ENCODE measurements at places on chromosomes 11 and 22.

DNA sequence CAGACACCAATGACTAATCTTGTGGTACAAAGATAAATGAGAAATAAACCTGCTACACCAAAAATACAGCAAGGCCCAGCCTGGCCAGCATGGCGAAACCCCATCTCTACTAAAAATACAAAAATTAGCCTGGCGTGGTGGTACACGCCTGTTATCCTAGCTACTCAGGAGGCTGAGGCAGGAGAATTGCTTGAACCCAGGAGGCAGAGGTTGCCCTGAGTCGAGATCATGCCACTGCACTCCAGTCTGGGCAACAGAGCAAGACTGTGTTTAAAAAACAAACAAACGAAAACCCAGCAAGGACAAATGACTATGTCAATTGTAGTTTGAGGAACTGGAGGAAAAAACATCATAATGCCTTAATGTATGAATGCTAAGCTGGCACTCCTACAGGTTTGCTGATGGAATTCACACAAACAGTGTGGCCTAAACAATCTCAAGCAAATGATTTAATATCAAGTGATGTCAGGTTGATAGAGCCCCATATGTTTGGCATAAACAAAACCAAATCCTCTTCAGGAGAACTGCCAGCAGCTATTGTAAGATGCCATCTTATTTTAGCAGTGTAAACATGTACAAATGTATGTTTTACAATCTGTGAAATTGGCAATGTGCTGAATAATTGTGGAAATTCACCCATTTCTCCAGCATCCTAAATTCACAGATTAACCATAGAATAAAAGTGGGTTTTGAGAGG is 20.0 kb downstream of the MMP7 start:
- no peak for DNase-seq

- DNase-seq: peak; percentile 31
Observed at GRCh38 chr11:67369801-67370284, 3.6 kb downstream of the CLCF1 start.

- peak; percentile 19 for DNase-seq
Observed at GRCh38 chr11:8071616-8072581, 9.1 kb upstream of the TUB start.

DNA sequence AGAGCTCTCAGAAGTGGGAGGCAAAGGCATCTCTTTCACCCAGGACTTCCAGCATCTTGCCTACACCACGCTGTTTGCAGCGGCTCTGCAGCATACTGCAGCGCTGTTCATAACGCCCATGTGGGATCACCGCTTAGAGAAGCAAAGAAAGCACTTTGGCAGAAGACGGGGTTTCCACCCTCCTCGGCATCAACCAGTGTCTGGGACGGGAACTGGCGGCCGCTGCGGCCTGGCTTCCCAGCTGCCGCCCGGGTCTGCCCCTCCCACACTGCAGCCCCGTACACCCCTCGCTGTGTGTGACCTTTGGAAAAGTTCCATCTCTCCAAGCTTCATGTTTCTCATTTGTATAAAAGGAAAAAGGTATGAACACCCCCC is 545 bp upstream of the TIRAP start:
- DNase-seq: peak; percentile 46

DNA sequence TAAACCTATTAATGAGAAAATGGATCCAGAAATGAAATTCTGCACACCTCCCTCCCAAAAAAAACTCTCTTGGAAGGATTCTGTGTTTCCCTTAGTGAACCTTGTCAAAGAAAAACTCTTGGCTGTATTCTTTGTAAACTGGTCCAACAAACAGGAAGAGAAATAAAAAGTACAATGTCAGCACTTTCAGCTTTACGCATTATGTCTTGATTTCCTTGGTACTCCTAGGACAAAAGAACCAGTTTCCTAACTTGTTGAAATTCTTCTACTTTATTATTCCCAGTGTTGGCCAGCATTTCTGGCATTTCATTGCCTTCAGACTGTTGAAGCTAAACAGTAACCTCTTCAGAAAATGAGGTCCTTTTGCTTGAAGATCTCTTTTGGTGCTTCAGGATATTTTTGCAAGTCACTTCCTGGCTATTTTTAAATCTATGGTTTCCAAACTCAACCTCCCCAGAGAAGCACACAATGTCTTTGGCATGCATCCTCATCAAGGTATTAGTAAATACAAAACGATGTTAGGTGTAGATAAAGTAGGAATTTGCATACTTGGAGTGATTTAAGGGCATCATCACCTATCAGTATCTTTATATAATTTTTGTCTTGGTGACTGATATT is 342.7 kb downstream of the AASDHPPT start:
- DNase-seq: no peak

GRCh38 chr22:22479999-22480532 is 28.5 kb downstream of the ZNF280B start:
- DNase-seq: no peak

GRCh38 chr11:130137999-130138398 is 21.6 kb upstream of the ST14 start:
- no peak for DNase-seq

GRCh38 chr11:130181295-130182272 is 22.0 kb downstream of the ST14 start:
- DNase-seq: peak; percentile 71

- no peak for DNase-seq
Observed at GRCh38 chr22:30235687-30236170, 10.8 kb downstream of the LIF start.

DNA sequence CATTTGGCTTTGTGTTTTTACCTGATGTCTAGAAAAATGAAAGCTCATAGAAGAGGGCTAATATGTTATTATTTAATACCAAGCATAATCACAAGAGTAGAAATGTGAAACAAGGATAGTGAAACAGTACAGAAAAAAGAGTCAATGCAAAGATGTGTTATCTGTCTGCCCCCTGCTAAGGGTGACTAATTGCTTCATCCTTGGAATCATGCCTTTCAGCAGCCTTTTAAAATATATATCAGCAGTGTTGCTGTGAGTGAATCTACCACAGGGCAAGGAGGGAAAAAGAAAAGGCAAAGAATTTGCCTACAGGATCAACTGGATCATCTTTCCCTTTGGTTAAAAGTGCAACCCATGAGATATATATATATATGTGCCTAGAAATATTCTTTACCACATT is 867.2 kb upstream of the RAG2 start:
- no peak for DNase-seq

GRCh38 chr22:36325154-36326031 is 62.4 kb downstream of the MYH9 start:
- DNase-seq: no peak

- DNase-seq: no peak
Observed at GRCh38 chr22:25745341-25746011, 3.5 kb downstream of the MYO18B start.

- no peak for DNase-seq
Observed at GRCh38 chr11:122082205-122082604, 33.8 kb downstream of the BLID start.

GRCh38 chr11:92153542-92153941 is 71.1 kb upstream of the FAT3 start:
- DNase-seq: no peak

DNA sequence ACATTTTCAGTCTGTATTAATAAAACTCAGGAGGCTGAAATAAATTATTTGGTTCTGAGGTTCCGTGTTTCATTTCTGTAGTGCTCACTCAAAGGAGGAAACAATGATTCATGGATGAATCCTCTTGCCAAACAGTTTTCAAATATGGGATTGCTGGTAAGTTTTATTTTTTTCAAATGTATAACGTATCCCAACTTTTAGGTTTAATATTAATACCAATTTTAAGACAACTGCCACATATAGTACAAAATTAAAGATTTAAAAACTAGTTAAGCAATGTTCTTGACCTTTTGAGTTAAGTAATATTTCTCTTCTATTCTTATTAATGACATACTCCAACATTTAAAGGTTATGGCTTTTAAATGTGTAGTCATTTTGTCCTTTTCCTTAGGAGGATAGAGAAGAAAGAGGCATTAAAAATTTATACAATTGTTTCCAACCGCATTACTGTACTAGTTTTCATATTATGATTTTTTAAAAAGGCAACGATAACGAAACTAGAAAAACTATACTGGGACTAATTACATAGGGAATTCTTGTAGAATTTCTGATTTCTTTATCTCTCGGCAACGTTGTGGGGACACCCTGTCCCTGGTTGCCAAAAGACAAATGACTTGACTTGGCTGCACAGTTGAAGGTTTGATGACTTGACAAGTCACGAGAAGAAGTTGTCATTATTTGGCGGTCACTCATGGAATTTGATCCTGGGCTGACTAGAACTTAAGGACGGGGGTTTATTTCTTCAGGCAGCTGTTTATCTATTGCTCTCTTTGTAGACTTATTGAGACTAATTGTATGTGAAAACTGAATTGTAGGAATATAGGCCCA is 69.1 kb upstream of the ADSL start:
- DNase-seq: no peak

- no peak for DNase-seq
Observed at GRCh38 chr11:1372660-1373059, 17.1 kb upstream of the BRSK2 start.

GRCh38 chr11:3129591-3130268 is 35.4 kb downstream of the OSBPL5 start:
- no peak for DNase-seq

DNA sequence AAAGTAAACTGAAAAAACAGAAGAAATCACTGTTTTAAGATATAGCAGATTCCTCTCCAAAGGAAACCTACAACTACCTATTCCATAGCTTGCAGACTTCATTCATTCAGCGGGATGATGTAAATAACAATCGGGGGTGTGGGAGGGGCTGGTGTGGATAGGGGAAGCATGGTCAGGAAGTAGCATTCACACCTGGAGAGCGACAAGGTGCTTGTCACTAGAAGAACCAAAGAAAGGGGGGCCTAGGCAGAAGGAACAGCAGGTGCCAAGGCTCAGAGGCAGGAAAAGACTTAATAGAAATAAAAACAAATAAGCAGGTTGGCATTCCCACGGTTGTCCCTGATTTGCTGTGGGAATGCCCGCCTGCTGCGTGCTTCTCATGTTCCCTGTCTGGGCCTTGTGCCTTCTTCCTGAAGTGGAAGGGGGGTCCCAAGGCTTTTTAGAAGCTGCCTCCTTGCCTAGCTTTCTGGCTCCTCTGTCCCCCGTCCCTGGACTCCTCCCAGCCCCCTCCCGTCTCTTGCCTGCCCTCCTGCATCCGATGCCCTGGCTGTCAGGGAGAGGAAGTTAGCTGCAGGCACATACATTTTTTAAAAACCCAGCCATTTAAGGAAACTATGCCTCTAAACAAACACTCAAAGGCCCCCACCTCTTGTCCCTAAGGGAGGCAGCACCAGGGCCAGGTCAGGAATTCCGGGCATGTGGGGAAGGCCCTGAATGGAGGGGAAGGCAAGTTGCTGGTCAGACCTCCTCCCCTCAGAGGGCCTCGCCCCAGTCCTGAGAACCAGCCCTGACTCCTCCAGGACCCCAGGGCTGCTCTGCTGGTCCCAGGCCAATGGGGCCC is 54.7 kb upstream of the PRDM11 start:
- peak; percentile 32 for DNase-seq

GRCh38 chr11:33842236-33842915 is 49.5 kb downstream of the LMO2 start:
- peak; percentile 35 for DNase-seq

- DNase-seq: no peak
Observed at GRCh38 chr11:113808931-113809330, 29.3 kb downstream of the CLDN25 start.

- DNase-seq: no peak
Observed at GRCh38 chr11:8709002-8709672, 26.5 kb downstream of the RPL27A start.

- no peak for DNase-seq
Observed at GRCh38 chr11:12119502-12119901, 9.1 kb downstream of the MICAL2 start.

DNA sequence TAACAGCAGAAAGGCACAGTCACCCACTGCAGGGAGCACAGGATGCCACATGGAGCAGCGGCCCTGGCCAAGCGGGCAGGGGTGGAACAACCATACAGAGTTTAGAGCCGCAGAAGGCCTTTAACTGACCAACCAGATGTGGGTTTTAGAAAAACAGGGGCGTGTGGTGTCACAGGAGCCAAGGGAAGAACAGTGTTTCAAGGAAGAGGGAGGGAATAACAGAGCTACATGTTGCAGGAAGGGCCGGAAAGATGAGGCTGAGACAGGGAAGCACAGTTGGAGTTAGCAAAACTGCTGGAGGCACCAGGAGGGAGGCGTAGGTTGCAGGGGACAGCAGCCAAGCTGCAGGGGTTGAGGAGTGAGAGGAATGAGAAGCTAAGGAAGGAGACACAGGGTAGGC is 7.8 kb upstream of the NAA40 start:
- DNase-seq: no peak

DNA sequence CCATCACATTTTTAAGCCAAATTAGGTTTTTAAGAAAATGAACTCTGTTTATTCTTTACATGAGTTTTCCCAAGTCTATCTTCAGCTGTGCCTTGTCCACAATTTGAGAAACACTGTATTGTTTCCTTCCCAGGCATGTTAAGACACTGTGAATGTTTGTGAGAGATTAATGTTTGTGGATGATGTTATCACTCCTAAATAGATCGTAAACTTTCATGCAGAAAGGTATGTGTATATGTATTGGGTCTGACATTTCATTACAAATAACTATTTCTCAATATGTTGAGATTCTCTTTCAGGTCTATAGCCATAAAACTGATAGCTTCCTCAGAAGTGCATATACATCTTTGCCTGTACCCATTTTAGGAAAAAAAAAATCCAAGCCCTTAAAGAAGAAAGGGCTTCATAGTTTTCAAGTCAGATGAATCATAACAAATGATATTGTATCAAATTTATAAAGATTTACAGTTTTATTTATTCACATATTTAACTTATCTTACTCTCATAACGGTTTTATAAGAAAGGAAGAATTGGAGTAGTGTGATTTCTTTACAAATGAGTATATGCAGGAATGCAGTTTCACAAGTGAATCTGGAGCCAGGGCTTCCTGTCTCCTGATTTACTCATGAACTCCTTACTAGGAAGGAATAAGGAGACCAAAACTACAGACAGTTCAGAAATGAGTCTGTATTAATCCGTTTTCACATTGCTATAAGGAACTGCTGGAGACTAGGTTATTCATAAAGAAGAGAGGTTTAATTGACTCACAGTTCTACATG is 11.2 kb downstream of the OR8D1 start:
- DNase-seq: no peak

DNA sequence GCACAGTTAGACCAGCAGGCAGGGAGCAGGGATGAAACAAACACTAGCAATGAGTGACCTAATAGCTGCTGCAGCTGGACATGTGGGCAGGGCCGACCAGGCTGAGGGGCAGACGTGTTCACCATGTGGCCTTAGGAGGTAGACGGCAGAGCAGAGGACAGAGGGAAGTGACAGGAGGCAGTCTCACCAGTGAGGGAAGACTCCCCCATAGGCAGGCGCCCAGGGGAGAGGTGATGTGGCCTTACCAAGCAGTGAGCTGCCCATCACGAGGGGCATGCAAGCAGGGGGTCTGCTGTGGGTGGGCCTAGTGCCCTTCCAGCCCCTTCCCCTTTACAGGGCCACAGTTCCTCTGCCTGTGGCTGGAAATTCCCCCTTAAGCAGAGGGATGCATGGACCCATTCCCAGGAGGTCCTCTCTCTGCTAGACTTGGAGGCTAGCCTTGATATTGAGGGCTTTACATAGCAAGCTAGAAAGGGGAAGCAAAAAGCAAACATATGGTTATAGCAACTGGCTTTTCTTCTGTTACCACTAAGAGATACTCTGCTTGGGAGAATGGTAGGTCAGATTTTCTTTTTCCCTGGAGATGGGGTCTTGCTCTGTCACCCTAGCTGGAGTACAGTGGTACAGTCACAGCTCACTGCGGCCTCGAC is 67.6 kb downstream of the MPPED1 start:
- no peak for DNase-seq

GRCh38 chr11:28242596-28242995 is 134.4 kb downstream of the METTL15 start:
- DNase-seq: no peak

- DNase-seq: no peak
Observed at GRCh38 chr11:67320011-67320410, 16.7 kb downstream of the SSH3 start.

GRCh38 chr11:47314992-47315391 is 37.5 kb downstream of the MYBPC3 start:
- no peak for DNase-seq

All from NCI-H2081 (cell line).